ENCODE measurements at places on chromosomes 11 and 22.

DNA sequence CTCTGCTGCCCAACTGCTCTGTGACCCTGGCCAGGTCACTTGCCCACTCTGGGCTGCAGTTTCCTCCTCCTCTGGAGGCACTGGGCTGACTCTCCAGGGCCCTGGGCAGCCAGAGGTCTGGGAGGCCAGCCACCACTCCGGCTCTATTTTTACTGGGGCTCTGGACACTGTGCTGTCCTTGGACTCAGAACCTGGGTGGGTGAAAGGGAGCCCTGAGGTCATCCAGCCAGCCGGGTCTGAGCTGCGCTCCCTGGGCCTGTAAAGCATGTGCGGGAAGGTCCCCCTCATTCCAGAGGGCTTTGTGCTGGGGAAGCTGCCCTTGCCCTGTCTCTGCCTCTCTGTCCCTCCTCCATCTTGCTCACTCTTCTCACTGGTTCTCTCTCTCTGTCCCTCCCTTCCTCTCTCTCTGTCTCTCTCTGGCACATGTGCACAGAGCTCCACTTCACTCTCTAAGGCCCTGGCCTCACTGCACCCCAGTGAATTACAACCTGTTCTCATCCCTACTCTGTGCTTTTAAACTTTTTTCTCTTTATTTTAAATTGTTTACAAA lies 24.6 kb downstream of the MB start:
- DNase-seq: no peak

- DNase-seq: no peak
These were observed 106.2 kb upstream of the BID start for GRCh38 chr22:17880468-17880867.

DNA sequence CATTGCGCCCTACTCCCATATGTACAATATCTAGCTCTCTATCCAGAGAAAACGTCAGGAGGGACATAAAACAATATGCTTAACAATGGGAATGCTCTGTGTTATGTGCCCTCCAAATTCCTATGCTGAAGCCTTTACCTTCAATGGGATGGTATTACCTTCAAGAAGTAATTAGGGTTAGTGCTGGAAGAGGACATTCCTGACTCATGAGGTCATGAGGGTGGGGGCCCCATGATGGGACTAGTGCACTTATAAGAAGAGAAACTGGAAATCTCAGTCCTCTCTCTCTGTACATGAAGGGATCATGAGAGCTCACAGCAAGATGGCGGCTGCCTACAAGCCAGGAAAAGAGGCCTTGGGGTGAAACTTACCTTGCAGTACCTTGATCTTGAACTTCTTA lies 20.3 kb downstream of the MMP20 start:
- no peak for DNase-seq

DNA sequence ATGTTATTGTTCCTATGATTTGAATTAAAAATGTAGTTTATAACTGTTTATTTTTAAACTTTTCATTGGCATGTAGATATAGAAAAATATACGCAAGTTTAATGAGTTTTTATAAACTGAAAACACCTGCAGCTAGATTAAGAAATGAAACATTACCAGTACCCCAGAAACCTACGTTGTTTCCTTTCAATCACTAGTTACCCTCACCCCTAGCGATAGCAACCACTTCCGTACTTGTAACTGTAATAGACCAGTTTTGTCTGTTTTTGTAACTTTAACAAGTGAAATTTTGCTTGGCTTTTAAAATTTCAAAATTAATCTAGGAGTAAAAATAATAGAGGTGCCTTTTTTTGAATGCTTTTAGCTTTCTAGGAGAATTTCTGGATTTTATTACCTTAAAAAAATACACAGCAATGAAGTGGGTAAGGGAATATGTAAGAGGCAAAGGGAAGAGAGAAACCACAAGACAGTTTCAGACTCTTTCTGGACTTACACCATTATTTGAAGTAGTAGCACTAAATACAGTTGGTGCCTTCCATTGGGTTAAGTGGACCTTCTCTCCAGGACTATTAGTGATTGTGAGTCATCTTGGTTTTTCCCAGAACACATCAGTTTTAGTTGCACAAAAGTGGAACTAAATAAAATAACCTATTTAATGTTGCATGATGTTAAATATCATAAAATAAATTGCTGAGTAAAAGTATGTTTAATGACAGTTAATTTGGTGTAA lies 18.7 kb upstream of the NAT10 start:
- DNase-seq: no peak

Measured in mesothelial cell of epicardium (in vitro differentiated cells).